ENCODE measurements at places on chromosomes 3 and 15.

GRCh38 chr3:69410301-69410700 is 24.4 kb upstream of the FRMD4B start:
- DNase-seq, result peak; percentile 68

GRCh38 chr15:91268510-91268909 is 168.5 kb downstream of the SV2B start:
- no peak for DNase-seq

DNA sequence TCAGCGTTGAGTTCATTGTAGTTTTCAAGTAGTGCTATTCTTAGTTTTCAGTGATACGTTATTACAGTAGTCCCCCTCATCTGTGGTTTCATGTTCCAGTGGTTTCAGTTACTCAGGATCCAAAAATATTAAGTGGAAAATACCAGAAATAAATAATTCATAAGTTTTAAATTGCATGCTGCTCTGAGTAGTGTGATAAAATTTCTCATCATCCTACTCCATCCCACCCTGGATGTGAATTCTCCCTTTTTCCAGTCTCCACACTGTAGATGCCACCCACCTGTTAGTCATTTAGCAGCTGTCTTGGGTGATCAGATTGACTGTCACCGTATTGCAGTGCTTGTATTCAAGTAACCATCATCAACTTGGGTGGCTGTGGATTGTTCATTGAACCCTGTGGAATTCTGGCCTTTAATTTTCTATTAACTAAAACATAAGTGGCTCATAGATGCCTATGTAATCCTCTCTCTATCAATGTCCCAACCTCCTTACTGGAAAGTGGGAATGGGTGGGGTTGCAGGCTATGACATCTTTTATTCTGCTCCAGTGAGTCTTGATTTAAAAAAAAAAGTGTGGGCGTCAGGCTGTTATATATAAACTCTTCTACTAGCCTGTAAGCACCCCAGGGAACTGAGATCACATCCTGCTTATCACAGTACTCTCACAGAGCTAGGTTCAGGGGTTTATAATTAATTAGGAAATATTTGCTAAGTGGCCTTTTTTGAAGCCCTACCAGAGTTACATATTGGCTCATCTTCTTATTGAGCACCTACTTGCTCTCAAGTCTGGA is 97.5 kb downstream of the CFAP20DC start:
- DNase-seq, result no peak

DNA sequence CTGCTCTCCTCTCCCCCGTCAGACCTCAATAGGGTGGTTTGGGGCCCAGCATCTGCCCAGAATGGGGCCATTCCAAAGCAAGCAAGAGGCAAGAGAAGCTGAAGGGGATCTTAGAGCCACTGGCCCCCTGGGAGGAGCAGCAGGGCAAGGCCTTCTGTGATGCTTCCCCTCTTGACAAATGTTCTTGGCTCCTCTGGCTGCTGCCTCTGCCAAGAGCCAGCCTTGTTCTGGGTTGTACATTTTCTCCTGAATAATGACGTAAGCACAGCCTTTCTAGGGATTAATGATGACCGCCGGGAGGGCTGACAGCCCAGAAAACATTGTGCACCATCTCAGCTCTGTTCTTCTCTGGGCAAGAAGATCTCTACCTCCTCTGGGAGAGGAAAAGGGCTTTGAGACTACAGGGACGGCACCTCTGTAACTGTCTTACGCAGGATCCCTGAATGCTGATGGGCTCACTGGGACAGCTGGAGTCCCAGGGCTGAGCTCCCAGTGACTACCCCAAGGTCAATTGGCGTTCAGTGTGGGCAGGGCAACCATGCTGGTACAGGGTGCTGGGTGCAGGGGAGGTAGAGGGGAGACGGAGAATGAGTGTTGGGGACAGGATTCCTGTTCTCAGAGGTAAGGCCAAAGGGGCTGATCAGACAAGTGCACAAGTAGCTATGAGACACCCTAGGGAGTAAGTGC is 253.3 kb downstream of the FAM43A start:
- DNase-seq, result no peak

DNA sequence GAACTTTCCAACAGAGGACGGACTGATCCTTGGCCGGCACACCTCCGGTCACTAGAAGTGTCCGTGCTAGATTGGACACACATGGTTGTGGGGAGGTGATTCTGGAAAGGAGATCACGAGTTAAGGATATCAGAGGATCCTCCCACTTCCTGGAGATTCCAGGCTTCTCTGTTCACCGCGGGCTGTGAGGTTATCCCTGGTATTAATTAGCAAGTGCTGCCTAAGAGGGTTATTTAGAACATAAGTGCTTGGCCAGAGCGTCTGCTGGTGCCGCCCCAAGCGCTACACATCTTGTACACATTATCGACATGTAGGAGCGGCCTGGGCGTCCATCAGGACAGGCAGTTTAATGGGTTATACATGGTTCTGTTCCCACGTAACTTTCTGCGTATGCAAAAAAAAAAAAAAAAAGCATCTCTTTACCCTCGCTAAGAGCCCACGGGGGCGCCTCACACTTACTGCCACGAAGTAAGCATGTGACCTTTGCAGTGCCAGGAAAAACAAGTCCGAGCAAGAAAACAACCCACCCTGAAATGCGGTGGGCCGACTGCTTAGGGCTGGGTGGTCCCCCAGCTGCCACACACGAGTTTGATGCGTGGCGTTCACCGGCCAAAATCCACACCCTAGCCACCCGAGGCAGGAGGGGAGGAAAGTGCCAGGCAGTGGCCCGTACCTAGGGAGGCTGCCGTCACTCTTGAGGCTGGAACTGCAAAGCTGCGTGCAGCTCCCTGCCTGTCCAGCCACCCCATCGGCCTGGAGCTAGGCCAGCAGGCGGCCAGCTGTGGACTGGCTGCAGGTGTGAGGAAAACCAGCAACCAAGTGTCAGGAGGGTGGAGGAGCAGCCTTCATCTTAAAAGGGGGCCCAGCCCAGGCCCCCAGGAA is 78.0 kb downstream of the CPN2 start:
- no peak for DNase-seq

- DNase-seq, result no peak
These were observed 30.7 kb downstream of the ATP13A5 start for GRCh38 chr3:193347521-193348501.

DNA sequence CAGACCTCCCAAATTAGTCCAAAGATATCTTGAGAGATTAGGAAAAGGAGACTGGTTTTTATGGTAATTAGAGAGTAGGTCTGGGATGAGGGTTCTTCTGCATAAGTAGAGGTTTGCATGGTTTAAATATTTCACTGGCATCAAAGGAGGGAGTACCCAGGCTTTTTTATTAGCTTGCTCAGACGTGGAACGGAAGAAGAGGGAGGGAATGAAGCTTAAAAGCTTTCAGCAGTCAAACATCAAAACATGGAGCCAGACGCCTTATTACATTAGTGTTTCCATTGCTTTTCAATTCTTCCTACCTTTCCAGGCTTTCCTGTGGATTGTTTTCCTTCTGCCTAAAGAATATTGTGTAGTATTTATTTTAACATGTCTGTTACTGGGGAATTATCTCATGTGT is 342.1 kb upstream of the SOX2 start:
- DNase-seq, result no peak

DNA sequence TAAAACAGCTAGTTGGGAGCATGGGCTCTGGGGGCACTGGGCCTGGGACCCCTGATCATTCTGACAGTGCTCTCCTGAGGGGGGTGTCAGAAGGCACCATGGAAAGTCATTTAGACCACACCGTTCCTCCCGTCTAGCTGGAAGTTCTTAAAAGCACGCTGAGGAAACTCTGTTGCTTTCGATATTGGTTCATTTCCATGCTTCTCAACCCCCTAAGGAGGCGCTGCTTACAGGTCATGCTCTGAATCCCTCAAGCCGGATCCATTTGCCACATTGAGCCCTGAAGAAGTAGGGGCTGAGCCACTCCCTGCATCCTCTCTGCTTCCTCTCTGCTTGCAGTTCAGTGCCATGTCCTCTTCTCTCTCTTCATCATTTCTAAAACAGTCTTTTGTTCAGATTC is 187.2 kb downstream of the CACNA2D3 start:
- no peak for DNase-seq

- DNase-seq, result no peak
These were observed 10.6 kb downstream of the ARNT2 start for GRCh38 chr15:80414546-80415357.

DNA sequence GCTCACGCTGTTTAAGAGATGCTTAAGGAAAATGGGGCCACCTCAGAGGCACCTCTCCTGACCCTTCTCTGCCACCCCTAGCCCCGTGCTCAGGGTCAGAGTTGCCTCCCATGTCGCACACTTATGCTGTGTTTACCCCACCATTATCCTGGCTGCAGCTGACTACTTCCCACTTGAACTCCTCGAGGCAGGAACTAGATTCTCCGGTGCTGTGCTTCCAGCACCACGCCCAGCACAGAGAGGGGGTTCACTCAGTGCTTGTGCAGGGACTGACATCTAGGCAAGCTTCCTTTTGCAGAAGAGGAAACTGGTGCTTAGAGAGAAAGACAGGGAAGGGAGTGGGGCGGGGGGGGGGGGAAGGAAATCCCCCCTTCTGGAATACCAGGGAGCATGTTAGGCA is 340.1 kb downstream of the RORA start:
- no peak for DNase-seq

- no peak for DNase-seq
These were observed 224.6 kb upstream of the NECTIN3 start for GRCh38 chr3:110846971-110847370.

- DNase-seq, result no peak
These were observed 147.3 kb downstream of the SMAD6 start for GRCh38 chr15:66849393-66849745.

DNA sequence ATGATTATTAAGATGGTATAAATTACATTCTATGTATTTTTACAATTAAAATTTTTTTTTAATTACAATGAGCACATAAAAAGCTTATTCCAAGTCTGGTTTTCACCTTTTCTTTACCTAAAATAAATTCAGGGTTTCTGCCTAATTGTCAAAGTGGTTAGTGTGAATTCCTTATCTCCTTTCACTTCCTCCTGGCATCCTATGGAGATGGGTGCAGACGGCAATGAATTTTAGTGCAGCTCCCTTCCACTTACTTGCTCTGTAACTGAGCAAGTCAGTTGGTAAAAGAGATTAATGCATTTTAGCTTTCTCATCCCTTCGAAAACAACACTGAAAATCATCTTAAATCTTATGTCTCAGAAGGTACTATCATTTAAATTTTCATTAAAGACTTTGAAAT is 13.1 kb downstream of the HDGFL3 start:
- no peak for DNase-seq

DNA sequence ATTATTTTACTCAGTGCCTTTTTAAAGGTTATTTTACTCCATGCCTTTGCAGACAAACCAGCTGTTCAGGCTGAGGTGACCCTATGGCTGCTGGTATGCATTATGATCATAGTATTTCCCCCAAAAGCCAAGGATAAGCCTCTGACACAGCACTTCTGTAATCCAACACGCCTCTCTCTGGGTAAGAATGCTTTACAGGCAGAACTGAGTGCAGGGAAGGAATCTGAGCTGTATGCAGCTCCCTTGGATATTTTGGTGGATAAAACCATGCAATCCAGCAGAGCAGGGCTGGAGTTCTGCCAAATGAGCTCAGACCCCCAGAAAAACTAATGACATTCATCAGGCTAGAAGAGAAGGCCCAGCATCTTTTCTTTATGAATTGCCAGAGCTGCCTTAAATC is 11.7 kb upstream of the MAP1A start:
- DNase-seq, result no peak

- no peak for DNase-seq
These were observed 14.4 kb downstream of the DAG1 start for GRCh38 chr3:49484471-49484870.

- DNase-seq, result no peak
These were observed 124.3 kb upstream of the EIF1B start for GRCh38 chr3:40185029-40185695.

All from activated CD4-positive, alpha-beta T cell treated with anti-CD3 and anti-CD28 coated beads, Interleukin-2, amount 50 U/mL, for 24 hours (primary cell).